ENCODE measurements at places on chromosomes 4 and X.

- peak; percentile 29 for DNase-seq
Measured at GRCh38 chr4:16264798-16265197, 38.5 kb upstream of the TAPT1 start.

GRCh38 chrX:142076633-142077032, 128.5 kb downstream of the MAGEC2 start:
- no peak for DNase-seq

GRCh38 chr4:108391701-108392455, 223.1 kb upstream of the LEF1 start:
- DNase-seq, result no peak

- DNase-seq, result no peak
Measured at GRCh38 chrX:39582091-39582490, 515.7 kb downstream of the BCOR start.

DNA sequence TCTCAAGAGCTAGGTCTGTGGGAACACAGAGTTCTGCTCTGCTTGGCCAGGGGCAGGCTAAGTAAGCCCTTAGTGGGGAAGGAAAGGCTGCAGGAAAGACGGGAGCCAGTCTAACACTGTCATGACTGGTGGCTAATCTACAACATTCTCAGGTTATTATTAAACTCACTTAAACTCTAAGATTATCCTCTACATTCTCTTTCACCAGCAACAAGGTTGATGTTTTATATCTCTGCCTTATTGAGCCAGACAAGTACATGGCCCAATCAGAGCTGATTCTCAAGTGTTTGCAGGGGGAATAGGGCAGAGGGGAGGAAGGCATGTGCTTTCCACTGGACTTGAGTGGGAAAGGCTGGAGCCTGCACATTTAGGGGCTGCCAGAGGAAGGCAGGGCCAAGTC, 50.9 kb upstream of the FAM241A start:
- DNase-seq, result no peak

DNA sequence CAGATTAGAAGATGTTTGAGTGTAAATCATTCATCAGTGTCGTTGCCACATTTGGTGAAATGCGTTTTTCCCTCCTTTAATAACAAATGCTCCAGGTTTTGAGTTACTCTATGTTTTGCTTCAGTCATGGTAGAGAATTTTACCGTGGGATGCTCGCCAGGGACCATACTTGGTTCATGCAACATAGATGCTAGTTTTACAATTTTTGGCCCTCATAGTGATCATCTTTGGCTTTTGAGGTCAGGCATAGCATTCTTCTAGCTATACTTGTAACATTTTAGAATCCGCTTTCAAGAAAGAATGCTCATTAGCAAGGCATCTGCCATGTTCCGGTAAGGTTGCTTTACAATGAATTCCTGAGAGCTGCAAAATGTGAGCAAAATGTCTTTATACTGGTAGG, 147.2 kb downstream of the SPCS3 start:
- DNase-seq, result no peak

- peak; percentile 43 for DNase-seq
Measured at GRCh38 chrX:47143894-47144625, 442 bp downstream of the NDUFB11 start.

DNA sequence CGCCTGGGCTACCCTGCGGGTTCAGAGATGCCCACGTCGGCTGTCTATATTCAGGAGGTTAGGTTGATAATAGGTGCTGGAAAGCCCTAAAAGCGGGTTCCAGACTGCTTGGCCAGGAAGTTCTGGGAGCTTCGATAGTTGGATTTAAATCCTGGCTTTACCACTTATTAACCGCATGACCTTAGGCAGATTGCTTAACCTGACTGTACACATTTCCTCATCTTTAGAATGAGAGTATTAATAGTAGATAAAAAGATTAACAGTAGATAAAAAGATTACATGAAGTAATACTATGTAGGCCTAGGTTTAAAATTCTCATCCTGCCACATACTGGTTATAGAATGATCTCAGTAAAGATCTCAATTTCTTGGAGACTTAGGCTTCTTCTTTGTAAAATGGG, 75.0 kb upstream of the ESX1 start:
- no peak for DNase-seq
